Fibroblast of skin of back (primary cell): ENCODE measurements at places on chromosomes 6 and 20.
A peak's percentile ranks its signal among the peaks of the same experiment; 100 is the strongest.

GRCh38 chr6:99347804-99348203, 1.7 kb downstream of the FAXC start:
- DNase-seq = no peak

- DNase-seq = no peak
Observed at GRCh38 chr20:18904192-18904591, 90.6 kb downstream of the SCP2D1 start.

DNA sequence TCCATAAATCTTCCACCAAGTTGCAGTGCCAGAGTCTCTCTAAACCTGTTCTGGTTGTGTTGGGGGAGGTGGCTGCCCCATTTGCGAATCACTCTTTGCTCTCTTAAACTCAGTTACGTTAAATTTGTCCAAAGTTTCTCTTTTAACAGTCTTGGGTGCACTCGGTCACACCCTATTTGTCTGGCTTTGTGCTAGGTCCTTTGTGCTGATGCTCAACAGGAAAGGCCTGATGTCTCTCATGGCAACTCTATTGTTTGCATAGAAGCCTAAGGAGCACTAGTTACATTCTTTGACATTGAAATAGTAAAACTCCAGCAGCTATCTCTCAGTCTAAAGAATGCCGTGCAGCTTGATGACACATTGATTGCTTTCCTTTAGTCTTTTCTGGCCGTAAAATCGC, 105.1 kb downstream of the TRMT11 start:
- DNase-seq = peak; percentile 9

- DNase-seq = peak; percentile 90
Observed at GRCh38 chr20:11716239-11716944, 201.3 kb upstream of the BTBD3 start.

GRCh38 chr20:8943631-8944030, 125.3 kb upstream of the PLCB4 start:
- DNase-seq = no peak

GRCh38 chr20:19176470-19177052, 35.9 kb upstream of the SLC24A3 start:
- DNase-seq = no peak

DNA sequence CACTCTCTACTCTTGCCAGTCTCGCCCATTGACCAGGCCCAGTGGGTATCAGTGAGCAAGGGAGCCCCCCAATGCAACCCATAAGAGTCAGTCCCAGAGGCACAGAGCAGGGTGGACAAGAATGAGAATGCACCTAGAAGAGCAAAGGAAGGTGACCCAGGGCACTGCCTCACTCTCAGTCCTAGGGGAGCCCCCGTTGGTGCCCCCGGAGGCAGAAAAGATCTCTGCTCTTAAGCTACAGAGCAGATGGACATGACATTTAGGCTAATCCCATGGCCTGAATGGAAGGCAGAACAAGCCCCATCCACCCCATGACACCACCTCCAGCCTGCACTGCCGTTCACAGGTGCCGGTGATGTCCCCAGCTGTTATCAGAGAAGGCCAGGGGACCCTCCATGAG, 50.7 kb upstream of the PLEKHG1 start:
- DNase-seq = no peak

DNA sequence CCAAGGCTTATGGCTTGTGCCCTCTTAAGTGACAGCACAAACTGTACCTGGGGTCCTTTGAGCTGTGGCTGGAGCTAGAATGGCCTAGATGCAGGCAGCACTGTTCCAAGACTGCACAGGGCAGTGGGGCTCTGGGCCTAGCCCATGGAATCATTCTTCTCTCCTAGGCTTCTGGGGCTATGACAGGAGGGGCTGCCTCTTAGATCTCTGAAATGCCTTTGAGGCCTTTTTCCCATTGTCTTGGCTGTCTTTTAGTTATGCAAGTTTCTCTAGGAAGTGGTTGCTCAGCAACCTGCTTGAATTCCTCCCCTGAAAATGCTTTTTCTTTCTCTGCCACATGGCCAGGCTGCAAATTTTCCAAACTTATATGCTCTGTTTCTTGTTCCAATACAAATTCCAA, 183.4 kb downstream of the WDR27 start:
- no peak for DNase-seq

DNA sequence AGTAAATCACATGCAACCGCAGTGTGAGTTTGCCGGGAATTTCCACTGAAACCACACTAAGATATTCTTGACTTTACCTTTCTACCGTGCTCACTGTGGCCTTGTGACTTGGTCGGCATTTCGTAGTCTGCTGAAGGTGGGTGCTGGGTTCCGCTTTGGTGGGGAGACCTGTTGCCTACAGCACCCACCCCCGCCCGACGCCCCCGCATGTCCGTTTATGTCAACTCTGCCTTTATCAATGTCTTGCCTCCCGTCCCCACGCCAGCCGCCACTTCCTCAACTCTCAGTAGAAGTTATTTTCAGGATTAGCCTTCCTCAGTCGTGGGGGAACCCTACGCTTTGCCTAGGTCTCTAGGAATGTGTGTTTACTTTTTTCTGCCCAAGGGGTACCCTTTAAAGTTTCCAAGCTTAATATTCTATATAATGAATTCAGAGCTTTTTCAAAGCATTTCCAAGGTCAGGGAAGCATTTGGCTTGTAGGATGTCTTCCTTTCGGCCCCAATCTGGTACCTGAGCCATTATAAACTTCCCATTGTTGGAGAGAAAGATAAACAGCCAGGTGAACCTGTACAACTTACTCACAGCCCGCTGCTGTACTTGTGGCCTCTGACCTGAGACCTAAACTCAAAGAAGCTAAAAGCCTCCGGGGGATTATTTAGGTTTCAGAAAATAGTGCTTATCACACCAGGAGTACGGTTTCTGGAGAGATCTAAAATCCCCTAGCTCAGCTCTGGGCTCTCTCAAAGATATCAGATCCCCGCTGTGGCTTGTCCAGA, 54.2 kb downstream of the TBC1D7 start:
- DNase-seq = no peak

DNA sequence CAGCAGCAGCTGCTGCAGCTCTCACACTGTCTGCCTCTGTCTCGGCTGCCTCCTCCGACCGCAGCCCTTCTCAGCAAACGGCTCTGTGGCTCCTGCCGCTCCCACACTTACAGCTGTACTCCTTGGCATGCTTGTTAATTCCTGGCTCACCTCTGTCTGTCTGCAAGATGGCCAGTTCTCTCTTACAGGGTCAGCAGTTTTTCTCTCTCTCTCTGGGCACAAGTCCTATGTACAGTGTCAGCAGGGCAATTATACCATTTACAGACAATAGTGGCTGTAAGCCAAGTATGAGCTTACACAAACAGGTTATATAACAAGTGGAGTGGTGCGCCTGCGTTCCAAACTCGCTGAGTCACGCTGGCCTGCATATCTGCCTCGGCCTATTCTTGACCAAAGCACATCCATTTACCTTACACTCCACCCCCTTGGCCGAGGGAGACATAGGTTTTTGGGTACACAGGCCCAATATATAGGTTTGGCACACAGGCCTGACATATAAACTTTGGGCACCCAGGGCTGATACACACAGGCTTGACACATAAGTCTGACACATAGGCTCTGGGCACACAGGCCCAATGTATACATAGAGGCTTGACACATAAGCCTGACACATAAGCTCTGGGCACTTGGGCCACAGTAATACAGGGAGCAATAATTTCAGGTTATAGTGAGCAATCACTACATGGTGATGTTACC, 4.4 kb downstream of the ZKSCAN3 start:
- DNase-seq = no peak

DNA sequence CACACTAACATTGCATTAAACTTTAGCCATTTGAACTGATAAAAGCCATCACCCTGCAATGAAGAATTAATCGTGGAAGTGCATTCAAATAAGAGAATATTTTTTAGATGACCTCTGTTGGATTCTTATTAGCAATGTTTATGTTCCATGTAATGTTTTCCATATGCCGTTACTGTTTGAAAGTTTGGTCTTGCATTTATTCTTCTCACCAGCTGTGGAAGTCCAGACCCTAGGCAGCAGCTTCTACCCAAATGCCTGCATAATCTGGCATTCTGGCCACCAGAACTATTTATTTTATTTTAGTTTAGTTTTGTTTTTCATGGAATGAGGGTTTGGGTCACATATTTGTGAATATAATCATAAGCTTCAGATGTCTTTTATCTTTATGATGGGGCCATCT, 140.4 kb downstream of the SAMD5 start:
- peak; percentile 79 for DNase-seq

DNA sequence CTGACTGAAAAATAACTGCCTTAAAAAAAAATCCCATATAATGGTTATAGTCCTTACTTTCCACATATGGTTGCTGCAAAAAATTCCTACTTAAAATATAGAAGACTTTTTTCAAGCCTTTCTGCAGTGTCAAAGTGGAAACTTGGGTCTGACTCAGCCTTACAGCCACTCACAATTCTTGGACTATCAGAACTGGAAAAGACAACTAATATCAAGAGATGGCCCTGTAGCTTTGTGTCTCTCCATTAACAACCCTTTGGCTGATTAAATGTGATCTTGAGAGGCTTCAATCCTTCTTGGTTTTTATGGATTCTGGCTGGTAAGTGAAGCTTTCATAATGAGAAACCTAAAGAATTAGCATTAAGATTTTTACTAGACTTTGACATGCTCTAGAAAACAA, 307.8 kb downstream of the RNGTT start:
- no peak for DNase-seq

DNA sequence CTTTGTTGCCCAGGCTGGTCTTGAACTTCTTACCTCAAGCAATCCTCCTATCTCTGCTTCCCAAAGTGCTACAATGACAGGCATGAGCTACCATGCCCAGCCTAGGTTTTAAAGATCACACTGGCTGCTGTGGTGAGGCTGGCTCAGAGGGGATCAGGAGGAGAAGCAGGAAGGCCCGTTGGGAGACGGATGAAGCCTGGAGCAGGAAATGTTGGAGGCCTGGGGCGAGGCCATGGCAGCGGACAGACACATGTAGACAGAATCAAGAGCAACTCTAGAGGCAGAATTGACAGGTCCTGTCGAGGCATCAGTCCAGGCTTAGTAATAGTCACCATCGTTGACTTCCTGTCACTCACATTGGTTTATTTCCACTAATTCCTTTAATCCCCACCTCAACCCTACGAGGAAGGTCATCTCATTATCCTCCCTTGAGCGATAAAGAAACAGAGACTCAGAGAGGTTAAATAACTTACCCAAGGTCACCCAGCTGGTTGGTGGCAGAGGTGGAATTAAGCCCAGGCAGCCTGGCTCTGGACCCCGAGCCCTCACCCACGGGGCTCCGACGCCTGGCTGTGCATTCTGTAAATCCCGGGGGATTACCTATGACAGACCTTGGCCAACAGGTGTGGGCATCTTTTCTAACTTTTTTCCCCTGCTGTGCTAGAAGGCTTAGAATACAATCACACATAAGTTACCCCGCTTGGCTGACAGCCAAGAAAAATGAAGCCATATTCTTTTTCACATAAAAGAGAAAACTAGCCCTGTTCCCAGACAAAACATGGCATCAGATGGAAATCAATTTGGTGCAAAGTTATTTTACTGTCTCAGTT, 113.4 kb downstream of the EYA2 start:
- no peak for DNase-seq

GRCh38 chr6:14031516-14031915, 86.1 kb upstream of the CD83 start:
- peak; percentile 22 for DNase-seq

- DNase-seq = no peak
Observed at GRCh38 chr6:147016440-147016839, 187.8 kb upstream of the STXBP5 start.

DNA sequence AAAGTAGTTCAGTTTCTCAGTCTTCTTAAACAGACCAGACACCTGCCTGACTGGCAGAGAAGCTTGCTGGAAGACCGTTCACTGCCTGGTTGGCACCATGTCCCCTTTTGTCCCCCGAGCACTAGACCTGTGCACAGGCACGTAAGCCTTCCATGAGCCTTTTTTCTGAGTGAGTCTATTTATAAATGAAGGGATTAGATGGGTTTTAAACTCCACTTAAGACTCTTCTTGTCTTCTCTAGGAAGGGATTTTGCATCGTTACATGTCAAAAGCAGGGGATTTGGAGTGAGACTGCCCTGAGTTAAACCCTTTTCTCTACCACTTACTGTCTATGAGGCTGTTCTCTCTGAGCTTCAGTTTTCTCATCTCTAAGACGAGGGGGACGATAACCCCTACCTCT, 37.6 kb downstream of the STK35 start:
- DNase-seq = no peak

DNA sequence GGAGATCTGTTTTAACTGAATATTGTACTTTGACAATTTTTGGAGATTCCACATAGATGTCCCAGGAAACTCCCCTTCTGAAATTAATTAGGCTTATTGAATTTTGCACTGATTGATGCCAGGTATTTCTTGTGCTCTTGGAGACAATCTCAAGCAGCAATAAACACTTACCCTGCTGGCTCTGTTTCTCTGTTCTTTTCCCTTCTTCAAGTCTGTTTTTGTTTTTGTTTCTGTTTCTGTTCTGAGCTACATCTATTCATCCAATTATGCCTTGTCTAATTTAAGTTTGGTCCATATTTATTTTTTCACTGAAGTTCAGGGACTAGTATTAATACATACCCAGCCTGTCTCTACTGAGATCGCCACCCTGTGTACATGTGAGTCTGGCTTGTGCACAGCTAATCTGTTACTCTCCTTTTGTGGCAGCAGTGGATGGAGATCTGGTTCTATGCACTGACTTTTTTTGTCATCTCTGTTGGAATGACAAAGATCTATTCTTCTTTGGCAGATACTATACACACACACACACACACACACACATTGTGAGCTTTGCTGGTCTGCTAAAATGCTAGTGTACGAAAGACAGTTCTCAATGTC, 51.9 kb downstream of the IL22RA2 start:
- no peak for DNase-seq

DNA sequence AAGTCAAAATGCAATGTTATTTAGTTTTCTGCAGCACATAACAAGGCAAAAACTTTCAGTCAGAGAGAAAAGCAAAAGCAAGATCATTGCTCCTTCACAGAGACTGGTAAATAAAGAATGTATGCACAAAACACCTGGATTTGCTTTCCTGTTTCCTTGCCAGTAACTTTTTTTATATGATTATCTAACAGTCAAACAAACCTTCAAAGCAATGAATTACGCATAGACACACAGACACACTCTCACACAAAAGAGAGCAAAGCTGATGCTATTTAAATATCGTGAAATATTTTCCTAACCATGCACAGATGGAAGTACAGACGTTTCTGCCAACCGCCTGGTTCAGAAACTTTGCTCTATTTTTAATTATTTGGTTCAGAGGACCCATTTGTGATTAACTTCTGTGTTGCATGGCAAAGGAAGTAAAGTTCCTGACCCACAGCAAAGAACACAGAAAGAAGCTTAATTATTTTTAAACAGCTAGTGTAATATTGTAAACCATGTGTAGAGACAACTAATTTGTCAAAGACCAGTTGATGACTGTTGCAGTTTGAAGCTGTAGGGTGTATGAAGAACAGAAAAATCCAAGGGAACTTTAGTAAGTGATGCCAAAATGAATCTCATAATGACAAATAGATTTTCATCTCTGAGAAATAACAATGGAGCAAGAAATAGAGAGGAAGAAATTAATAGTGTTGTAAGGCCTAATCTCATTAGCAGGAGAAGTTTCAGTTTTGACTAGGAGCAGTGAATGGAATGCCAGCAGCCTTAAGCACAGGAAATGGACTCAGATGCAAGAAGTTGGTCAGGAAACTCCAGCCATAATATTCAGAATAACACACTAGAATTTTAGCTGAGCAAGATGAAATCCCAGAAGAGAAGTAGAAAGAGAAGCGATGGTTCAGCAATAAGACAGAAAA, 24.1 kb downstream of the ATXN1 start:
- DNase-seq = peak; percentile 73

- no peak for DNase-seq
Observed at GRCh38 chr6:134768931-134769330, 181.0 kb downstream of the ALDH8A1 start.
